PC-3 (cell line): ENCODE measurements at places on chromosomes 1 and 21. TPM values are rescaled to one million over a fixed set of nuclear protein-coding genes. Genes with fewer than 3 reads are reported as not detected.

DNA sequence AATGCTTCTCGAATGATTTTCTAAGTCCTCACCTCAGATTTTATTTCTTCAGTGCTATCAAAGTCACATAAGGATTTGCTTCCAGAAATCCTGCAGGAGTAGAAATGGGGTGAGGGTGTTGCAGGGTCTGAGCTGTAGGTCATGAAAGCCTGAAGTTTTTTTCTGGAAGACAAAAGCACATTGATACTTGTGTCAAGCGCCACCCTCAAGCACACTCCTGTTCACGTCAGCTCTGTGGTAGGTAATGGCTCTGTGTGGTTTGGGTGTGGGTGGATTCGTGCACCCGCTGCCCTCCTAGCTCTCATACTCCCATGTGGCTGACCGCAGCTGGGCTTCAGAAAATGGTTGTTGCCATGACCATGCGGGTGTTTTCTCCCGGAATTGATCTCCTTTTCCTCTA is 39.9 kb downstream of the AKNAD1 start:
- H3K36me3 ChIP-seq = no peaks in the 10 kb centered on the region
- H3K27me3 ChIP-seq = no peaks in the 10 kb centered on the region
- no peak overlapping the region for H3K27ac ChIP-seq

DNA sequence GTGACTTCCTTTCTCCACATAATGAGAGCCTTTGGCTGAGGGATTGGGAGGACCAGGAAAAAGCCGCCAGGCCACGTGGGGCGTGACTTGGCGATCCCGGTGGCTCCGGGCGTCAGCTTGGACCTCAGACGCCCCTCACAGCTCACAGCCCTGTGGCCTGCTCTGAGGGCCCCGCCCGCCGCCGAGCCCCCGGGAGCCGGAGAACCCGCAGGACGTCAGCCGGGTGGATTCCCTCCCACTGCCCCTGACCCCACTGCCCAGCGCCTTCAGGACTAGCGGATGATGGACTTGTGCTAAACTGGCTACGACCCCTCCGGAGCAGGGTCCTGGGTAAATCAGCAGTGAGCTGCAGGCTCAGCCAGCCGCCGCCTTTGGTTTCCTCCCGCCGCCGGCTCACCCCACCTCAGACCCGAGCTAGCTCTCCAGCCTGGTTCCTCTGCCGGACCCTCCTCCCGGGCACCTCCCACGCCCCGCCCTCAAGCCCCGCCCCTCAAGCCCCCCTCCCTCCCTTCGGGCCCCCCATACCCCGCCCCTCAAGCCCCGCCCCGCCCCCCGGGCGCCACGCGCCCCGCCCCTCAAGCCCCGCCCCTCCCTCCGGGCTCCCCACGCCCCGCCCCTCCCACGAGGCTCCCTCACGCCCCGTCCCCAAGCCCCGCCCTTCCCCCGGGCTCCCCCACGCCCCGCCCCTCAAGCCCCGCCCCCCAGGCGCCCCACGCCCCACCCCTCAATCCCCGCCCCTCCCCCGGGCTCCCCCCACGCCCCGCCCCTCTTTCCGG is 10.0 kb upstream of the FAAP20 start:
- DNase-seq = peak; percentile 67
- peak overlapping the region; percentile 64 for H3K4me3 ChIP-seq
- H3K27me3 ChIP-seq = no peaks in the 10 kb centered on the region

- no peaks in the 10 kb centered on the region for H3K27me3 ChIP-seq
- peak overlapping the region; percentile 68 for H3K4me3 ChIP-seq
- H3K4me1 ChIP-seq = peaks cover 17% of the 10 kb centered on the region
- H3K27ac ChIP-seq = no peak overlapping the region
These were observed 32.1 kb downstream of the HSD17B7 start for GRCh38 chr1:162822391-162823200.

- peak overlapping the region; percentile 80 for H3K27ac ChIP-seq
- peaks cover 23% of the 10 kb centered on the region for H3K4me1 ChIP-seq
- no peak overlapping the region for H3K4me3 ChIP-seq
- DNase-seq = peak; percentile 93
These were observed 20.0 kb downstream of the PIK3CD start for GRCh38 chr1:9671377-9672140.

DNA sequence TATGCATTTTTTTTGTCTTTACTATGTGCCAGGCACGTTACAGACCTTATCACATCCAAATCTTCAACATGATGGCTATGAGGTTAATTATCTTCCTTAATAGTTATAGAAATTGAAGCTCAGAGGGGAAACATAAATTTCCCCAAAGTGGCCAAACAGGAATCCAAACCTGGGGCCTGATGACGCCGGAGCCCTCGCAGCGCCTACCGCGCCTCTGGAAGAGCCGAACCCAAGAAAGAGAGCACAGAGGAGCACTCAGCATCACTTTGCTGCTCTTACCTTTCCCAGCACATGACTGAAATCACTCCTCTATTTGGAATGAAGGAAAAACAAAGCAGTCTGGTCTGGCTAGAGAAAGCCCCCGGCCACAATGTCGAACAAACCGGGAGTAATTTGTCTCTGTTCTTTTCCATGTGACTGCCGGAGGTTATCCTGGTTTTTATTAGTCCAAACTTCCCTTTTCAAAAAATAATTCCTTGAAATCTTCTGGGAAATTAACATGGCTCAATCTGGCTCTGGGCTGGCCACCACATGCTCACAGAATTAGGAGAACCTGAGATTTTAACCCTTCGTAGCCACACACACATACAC is 195.5 kb downstream of the ADSS2 start:
- H3K36me3 ChIP-seq = no peaks in the 10 kb centered on the region
- no peak for DNase-seq
- H3K27me3 ChIP-seq = no peaks in the 10 kb centered on the region

DNA sequence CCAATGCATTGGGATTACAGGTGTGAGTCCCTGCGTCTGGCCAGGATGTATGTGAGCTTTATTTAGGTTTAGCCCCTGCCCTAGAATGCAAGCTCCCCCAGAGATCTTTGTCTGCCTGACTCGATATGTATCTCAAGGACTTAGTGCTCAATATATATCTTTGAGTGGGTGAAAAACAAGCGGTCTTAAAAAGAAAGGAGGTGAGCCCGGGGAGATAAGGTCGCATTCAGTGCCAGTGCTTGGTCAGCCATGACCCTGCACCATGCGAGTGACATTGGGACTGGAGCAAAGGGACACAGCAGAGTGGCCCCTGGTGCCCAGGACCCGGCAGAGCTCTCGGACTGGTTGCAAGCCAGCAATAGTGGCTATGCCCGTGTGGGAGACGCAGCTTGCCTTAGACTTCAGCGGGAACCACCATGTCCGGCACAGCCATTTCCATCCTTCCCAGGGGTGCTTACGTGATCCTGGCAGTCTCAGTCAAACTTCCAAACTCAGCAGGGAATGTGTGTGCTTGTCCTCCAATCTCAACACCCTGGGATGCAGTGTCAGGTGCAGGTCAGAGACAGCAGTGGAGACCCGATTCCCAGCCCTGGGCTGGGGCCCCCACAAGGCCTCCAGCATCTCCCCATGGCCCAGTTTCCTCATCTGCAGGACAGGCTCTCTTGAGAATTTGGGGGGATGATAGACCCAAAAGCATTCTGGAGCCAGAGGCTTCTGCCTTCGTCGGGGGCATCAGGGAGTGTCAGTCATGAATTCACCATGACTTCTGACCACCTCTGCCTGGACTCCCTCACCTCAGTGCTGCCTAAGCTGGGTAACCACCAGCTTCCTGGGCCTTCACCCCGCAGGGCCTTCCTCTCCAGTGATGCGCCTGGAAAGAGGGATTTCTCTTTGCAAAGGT is 1.8 kb downstream of the MX2 start:
- no peak for DNase-seq
- H3K27ac ChIP-seq = no peak overlapping the region
- H3K36me3 ChIP-seq = no peaks in the 10 kb centered on the region
- no peak overlapping the region for H3K4me3 ChIP-seq
- peaks cover 15% of the 10 kb centered on the region for H3K4me1 ChIP-seq

DNA sequence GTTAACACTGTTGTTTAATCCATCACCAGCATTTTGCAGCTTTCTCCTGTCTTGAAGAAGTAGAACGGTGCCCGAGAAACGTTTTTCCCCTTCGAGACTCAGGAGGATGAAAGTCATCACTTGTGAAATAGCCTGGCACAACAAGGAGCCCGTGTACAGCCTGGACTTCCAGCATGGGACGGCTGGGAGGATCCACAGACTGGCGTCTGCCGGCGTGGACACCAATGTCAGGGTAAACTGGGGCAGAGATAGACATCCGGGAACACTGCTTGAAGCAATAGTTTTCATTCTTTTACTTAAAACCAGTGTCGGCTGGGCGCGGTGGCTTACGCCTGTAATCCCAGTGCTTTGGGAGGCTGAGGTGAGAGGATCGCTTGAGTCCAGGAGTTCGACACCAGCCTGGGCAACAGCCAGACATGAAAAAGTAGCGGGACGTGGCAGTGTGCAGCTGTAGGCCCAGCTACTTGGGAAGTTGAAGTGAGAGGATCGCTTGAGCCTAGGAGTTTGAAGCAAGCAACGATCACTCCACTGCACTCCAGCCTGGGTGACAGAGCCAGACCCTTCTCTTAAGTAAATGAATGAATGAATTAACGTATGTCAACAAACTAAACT is 945 bp downstream of the CHAF1B start:
- no peak for DNase-seq
- no peaks in the 10 kb centered on the region for H3K27me3 ChIP-seq
- peak overlapping the region; percentile 94 for H3K4me3 ChIP-seq
- H3K36me3 ChIP-seq = no peaks in the 10 kb centered on the region
- no peak overlapping the region for H3K27ac ChIP-seq
- peaks cover 15% of the 10 kb centered on the region for H3K4me1 ChIP-seq

DNA sequence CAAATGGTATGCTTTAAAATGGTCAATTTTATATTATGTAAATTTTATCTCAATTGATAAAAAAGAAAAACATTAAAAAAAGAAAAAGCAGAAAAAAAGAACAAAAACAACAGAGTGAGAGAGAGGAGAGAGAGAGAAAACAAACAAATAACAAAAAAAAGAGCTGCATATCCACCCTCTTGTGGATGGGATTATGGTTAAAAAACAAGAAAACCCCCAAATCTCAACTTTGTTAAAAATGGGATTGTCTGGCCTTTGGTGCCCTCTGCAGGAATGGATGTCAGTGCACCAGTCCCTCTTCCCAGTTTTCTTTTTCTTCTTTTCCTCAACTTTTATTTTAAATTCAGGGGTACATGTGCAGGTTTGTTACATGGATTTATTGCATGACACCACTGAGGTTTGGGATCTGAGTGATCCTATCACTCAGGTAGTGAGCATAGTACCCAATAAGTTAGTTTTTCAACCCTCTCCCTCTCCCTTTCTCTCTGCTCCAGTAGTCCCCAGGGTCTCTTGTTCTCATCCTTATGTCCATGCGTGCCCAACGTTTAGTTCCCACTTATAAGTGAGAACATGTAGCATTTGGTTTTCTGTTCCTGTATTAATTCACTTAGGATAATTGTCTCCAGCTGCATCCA is 28.1 kb downstream of the RNF187 start:
- H3K4me1 ChIP-seq = no peaks in the 10 kb centered on the region
- no peak overlapping the region for H3K4me3 ChIP-seq
- H3K27ac ChIP-seq = no peak overlapping the region

GRCh38 chr21:45545691-45546531 is 3.7 kb upstream of the SLC19A1 start:
- no peaks in the 10 kb centered on the region for H3K27me3 ChIP-seq
- peaks cover 11% of the 10 kb centered on the region for H3K4me1 ChIP-seq
- no peak overlapping the region for H3K4me3 ChIP-seq

DNA sequence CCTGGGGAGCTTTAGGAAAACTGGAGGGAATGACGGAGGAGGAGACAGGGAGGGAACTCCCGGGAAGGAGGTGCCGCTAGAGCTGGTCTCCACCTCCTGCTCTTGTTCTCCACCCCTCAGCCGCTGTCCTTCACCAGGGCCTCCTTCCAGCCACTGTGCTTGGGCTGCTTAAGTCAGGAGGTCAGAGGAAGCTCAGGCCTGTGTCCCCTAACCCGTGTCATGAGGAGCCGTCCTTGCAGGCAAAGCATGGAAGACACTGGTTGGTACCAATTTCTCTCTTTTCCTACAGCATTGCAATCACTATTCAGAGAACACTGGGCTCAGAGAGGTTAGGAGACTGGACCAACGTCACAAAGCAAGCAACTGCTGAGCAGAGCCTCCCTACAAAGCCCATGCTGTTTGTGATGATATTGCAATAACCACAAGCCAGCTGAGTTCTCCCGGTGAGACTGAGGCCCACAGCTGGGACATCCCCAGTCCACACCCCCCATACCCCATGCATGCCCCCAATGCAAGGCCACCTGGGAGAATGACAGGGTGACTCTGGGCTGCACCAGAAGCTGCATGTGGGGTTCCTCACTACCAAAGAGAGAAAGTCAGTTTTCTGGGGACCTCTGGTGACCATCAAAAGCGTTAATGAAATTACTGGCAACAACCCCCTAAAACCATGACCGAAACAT is 427.5 kb downstream of the NPHP4 start:
- H3K27me3 ChIP-seq = peaks cover 21% of the 10 kb centered on the region; the same call in 1 of the 2 replicates
- no peak for DNase-seq
- no peaks in the 10 kb centered on the region for H3K4me1 ChIP-seq
- no peak overlapping the region for H3K4me3 ChIP-seq
- H3K36me3 ChIP-seq = no peaks in the 10 kb centered on the region
- no peak overlapping the region for H3K27ac ChIP-seq

GRCh38 chr1:201842472-201843027 is 13.6 kb downstream of the IPO9 start:
- no peaks in the 10 kb centered on the region for H3K27me3 ChIP-seq
- no peaks in the 10 kb centered on the region for H3K4me1 ChIP-seq
- peaks cover 6% of the 10 kb centered on the region; the same call in 1 of the 2 replicates for H3K36me3 ChIP-seq

- H3K4me3 ChIP-seq = peak within 1 kb of the TSS; percentile 96
- no peaks in the 10 kb centered on the region for H3K36me3 ChIP-seq
- H3K27ac ChIP-seq = peak within 1 kb of the TSS; percentile 66
- peak; percentile 29 for DNase-seq
- H3K27me3 ChIP-seq = no peaks in the 10 kb centered on the region
- H3K4me1 ChIP-seq = peaks cover 19% of the 10 kb centered on the region
These were observed at the start of gene DOP1B for GRCh38 chr21:36156815-36157670. Gene DOP1B (plus strand): TSS chr21:36156824. CDS start chr21:36164734, 7,910 bp downstream.

DNA sequence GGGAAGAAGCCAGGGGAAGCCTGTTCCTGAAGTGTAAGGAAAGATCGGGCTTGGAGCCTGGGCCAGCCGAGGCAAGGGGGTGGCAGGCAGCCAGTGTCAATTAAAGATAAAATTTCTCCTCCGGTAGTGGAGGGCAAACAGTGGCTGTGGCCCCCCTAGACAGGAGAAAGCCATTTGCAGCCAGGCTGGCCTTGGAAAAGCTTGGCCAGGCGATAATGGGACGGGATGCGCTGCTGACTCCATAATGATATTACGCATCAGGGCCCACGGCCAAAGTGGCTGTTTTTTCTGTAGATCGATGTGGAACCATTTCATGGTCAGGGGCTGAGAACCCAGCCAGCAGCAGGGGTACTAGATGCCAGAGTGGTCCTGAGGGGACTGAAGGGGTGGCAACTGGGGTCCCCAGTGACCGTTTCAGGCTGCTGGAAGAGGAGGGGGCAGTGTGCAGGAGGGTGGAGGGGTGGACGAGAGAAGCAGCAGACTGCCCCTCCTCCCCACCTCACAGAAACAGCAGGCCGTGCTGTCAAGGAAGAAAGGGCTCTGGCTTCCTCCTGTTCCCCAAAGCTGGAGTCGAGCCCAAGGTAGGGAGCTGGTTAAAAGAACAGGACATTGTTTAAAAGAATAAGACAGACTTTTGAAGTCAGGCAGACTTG is 25.2 kb downstream of the KCNC4 start:
- H3K4me1 ChIP-seq = peaks cover 37% of the 10 kb centered on the region
- H3K27me3 ChIP-seq = no peaks in the 10 kb centered on the region
- no peaks in the 10 kb centered on the region for H3K36me3 ChIP-seq
- H3K27ac ChIP-seq = peak overlapping the region; percentile 92

The VTCN1 gene
- total RNA-seq = 0.12 TPM in 1 of 2 replicates, not detected in the other

The NTNG1 gene
- total RNA-seq = 6.7 and 6.8 TPM in 2 replicates

The ZSCAN20 gene
- total RNA-seq = 0.84 and 1.6 TPM in 2 replicates

The CLCA4 gene
- not detected in 2 replicates for total RNA-seq
